GM19239 (cell line): ENCODE measurements at places on chromosomes 4 and X.

DNA sequence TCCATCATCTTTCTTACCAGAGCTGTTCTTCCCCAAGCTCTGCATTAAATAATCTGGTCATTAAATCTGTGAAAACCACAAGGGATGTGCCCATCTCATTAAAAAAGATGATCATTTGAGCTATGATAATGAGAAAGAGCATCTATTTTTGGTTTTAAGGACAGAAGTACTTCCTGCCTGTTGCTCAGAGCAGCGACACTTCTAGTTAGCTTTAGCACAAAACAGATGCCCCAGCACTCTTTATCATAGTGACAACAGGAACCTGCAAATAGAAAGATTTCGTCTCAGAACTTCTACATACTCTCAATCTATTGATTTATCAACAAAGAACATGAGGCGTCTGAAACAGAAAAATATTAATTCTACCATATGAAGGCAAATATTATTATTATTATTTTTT is 140.1 kb downstream of the APBB2 start:
- no peak for DNase-seq

GRCh38 chr4:151581570-151581969 is 172.6 kb downstream of the FHIP1A start:
- no peak for DNase-seq

DNA sequence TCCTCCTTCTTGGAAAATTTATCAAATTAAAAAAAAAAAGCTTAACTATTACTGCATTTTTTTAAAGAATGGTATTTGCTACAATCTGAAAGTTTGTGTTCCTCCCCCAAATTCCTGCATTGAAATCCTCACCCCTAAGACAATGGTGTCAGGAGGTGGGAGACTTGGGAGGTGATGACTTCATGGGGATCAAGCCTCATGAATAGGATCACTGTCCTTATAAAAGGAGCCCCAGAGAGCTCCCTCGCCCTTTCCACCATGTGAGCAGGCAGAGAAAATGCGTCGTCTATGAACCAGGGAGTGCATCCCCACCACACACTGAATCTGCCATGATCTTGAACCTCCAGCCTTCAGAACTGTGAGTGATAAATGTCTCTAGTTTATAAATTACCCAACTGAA is 38.0 kb downstream of the DHRSX start:
- DNase-seq: no peak

DNA sequence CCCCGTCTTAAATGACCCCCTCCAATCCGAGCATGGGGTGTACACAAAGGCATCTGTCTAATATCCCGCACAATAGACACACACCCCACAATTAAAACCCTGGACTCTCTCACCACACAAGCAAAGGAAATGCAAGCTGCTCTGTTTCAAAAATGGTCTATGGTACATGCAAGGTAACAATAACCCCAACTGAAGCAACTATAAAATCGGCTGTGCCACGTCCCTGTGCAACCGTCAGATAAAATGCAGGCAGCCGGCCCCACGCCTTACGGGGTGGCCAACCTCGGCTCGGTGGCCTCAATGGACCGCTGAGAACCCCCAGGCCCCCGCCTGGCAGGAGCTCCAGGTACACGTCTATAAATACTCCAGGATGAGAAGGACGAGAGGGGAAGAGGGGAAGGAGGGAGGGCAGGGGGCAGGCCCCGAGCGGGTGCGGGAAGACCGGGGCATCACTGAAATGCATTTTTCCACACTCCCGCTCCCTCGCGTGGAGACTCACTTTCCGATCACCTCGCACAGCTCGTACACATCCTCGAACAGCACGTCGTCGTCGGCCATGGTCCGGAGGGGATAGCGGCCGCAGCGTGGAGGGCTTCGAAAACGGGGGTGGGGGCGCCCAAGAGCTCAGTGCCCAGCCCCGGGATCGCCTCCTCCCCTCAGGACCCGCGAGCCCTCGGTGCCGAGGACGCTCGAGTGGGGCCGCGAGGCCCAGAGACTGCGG is 763 bp downstream of the CASK start:
- DNase-seq: peak; percentile 1

DNA sequence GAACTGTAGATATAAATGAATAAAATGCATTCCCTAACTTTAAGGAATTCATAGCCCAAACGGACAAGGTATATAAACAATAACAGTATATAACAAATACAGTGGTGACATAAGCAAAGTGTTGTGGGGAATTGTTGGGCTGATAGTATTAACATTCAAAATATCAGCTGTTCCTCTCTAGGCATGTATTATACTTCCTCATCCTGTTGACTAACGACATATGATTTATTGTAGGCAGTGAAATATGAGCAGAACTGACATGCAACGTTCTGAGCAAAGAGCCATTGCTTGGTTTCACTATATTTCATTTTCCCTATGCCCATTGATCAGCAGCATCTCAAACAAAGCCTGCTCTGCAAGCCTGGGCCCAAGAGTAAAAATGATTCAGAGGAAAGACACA is 143.9 kb downstream of the PTCHD1 start:
- no peak for DNase-seq

- DNase-seq: no peak
Measured at GRCh38 chr4:38453253-38453881, 210.6 kb upstream of the KLF3 start.

GRCh38 chrX:34585561-34585960 is 71.5 kb downstream of the TMEM47 start:
- DNase-seq: no peak

DNA sequence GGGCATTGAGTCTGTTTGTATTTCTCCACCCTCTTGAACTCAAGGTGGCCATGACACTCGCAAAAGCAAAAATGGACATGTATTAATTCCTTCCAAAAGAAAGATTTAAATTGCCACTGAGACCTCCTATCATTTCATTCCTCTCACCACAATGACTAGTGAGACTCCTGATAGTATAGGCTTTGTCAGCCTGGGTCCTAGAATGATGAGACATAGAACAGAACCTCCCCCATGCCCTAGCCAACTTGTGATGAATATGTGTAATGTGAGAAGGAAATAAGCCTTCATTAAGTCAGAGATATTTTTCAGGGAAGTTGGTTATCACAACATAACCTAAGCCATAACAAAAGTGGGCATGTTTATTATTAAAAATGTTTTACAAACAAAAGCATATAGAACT is 62.5 kb downstream of the ASB9 start:
- no peak for DNase-seq

- DNase-seq: no peak
Measured at GRCh38 chrX:69531031-69531755, 27.1 kb downstream of the NALF2 start.

GRCh38 chr4:189823591-189823990 is 117.1 kb upstream of the FRG1 start:
- DNase-seq: no peak

DNA sequence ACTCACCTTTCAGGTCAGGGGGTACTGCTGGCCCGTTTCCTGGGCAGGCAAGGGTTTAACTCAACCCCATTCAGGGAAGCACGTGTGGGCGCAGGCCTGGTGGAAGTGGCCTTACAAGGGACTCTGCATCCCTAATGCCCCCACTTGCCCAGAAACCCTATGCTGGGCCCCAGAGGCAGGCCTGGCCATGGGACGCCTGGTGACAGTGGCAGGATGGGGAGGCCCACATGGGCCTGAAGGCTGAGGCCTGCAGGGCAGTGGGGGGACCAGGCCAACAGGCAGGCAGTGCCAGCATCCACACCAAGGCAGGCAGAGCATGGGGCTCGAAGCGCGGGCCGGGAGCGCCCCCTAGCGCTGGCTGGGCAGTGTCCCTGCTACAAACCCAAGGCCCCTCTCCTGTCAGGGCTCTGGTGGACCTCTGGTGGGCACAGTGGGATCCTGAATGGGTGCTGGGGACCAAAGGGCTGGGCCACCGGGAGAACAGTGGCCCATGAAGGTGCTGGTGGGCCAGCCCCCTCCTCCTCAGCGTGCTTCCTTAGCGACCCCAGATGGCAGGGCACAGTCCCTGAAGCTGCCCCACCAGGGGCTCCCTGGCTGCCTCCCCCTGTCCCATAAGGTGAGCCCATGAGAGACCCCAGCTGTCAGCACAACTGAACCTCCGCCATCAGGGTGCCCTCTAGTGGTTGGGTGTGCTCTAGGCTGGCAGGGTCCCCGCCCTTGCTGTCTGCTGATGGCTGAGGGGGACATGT is 16.8 kb downstream of the FGFR3 start:
- DNase-seq: peak; percentile 96

- no peak for DNase-seq
Measured at GRCh38 chr4:13615161-13615560, 12.4 kb downstream of the BOD1L1 start.

DNA sequence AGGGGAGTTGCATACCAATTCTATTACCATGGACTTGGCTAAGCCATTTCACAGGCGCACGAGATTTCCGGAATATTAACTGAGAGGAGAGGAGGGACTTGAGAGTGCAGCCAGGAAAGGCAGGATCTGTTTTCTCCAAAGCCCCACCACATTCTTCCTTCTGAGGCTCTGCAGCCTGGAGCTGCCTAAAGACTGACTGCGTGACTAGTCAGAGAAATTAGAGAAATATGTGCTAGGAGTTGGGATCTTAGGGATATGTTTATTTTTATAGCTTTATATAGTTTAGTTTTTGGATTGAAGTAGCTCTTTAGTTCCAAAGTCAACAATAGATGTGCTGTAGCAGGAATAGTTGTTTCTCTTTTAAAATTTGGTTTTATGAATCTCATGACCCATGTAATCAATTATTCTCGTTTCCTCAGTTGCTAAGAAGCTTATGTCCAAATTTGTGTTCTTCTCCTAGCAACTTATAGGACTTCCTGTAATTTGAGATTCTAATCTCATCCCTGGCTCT is 300.1 kb upstream of the DDX53 start:
- no peak for DNase-seq

DNA sequence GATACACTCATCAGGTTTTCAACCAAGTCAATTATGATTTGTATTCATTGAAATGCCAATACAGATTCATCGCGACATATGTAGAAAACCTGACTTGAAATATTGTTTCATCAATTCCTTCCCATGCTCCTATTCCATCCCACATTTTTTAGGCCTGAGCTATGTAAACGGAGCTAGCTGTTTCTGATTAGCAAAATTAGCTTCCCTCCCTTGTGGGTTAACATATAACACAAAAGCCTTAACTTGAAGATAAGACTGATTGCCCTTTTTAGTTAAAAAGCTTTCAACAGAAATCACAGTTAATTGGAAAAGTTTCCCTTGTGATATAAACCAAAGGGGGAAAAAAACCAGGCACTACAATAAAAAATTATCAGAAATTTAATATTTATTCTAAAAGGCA is 32.8 kb upstream of the DCLK2 start:
- no peak for DNase-seq

DNA sequence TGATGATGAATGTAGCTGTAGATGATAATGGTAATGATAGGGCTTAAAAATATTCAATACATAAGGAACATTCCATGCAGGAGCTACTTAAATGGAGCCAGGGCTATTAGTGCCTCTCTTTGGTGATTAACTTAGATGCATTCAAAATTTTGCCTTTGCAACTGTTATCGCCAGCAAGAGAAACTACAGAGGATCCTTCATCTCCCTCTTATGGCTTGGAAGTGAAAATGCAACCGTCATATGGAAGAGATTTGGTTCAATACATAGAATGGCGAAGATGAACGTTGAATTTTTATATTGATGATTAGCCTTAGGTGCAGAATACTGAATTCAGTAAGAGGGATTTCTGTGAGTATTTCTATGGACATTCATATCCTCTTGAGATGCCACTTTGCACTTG is 134.5 kb upstream of the NLGN4X start:
- DNase-seq: no peak

GRCh38 chr4:151324124-151324751 is 1.2 kb downstream of the SH3D19 start:
- no peak for DNase-seq

DNA sequence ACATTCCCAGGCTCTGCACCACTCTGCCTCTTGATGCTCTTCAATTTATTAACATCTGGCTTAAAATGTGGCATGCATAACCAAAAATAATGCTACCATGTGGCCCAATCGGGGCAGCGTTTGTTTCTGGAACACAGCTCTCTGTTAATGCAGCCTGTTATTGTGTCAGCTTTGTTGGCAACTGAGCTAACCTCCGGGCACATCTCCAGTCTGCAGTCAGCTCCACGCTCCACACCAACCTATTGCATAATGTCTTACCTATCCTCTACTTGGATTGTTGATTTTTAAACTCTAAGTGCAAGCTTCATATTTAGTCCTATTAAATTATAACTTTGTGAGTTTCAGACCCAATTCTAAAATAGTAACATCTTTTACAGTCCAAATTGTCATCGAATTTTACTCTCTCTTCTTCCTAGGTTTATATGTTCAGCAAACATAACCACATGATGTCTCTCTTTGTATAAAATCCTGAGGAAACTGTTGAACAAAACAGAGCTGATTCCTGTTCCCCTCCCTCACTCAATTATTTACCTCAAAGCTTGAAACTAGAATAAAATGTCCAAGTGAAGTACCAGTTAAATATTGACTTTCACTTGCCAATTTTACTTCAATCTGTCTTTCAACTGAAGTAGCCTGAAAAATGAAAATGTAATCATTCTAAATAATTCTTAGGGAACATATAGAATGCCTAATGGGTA is 92.2 kb upstream of the RAPGEF2 start:
- DNase-seq: no peak

GRCh38 chr4:62640296-62640695 is 1440.2 kb downstream of the ADGRL3 start:
- DNase-seq: no peak

- DNase-seq: peak; percentile 20
Measured at GRCh38 chr4:15238720-15239119, 189.1 kb upstream of the C1QTNF7 start.

GRCh38 chr4:19657856-19658255 is 593.8 kb upstream of the SLIT2 start:
- DNase-seq: no peak

GRCh38 chr4:112370466-112370865 is 73.3 kb downstream of the ALPK1 start:
- DNase-seq: no peak

DNA sequence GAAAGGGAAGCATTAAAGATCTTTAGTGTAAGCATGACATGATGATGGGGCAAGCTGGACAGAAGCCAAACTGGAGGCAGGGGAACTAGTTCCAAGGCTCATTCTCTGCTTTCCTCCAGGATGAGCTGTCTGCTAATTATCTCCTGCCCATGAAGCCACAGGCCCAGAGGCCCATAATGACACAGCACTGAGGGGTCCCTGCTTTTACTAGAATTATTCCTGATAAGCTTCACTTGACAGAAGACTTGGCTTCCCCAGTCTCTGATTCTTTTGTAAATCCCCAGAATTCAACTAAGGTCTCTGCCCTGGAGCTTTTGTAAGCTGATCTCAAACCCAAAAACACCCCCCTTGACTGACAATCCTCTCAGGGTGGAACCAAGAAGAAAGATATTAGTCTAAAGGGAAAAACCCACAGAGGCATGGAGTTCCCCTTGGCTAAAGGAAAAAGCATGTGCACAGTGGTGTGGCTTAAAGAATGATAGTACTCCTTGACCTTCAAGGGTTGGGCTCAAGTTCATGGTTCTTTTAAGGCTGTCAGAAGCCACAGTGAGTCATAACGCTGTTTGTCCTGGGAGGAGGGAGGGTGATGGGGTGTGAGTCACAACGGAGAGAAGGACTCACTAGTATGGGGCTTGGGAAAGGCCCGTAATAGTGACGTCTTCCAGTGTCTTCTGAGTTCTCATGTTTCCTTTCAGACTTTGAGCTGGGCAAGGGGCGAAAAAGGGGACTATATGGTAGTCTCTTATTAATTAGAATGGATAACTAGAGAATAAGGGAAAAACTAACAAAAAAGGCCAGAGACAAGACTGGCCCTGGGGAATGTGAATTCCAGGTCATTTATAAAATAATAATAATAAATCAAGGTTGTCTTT is 146.0 kb upstream of the CPEB2 start:
- DNase-seq: peak; percentile 19
